ENCODE measurements at places on chromosomes 7 and 10.

DNA sequence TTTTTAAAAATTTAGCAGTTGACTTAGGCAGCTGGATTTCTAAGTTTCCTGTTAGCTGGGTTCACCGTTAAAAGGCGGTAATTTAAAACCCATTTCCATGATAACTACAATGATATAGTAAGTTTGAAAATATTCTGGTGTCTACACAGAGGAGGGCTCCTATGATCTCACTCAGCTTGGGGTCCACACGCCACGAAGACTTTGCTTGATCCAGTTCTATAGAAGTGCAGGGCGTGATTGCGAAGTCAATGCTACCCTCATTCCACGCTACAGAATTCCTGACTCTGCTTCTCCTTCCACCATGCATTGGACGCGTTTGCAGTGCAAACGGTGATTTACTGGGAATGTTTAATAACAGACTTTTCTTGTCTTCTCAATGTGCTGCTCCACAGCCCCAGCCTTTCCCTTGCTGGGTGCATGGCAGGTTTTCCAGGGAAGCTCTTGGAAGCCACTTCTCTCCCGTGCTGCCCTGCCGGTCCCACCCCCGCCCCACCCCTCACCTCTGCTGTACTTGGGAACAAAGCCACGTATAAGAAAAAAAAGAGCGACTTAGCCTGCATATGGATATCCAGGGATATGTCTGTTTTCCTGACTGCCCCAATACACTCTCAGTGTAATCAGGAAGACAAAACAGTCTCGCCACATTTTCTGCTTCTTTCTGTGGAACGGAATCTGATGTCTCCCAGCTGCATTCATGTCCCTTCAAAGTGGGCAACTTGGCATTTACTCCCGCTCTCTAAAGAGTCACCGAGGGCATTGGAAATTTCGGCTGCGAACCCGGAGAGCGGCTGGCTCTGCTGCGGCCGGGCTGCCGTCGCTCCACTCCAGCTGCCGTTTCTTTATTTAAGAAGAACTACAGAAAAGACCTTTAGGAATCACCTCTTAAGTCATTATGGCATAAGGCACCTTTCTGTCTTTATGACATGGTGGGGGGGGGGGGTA lies 434.4 kb upstream of the MGMT start:
- DNase-seq = no peak

GRCh38 chr7:4607311-4607729 lies 74.8 kb upstream of the FOXK1 start:
- no peak for DNase-seq

GRCh38 chr7:120645966-120646365 lies 212.0 kb downstream of the TSPAN12 start:
- DNase-seq = no peak

- DNase-seq = no peak
These were observed 268.9 kb downstream of the PLXDC2 start for GRCh38 chr10:20085115-20085514.

DNA sequence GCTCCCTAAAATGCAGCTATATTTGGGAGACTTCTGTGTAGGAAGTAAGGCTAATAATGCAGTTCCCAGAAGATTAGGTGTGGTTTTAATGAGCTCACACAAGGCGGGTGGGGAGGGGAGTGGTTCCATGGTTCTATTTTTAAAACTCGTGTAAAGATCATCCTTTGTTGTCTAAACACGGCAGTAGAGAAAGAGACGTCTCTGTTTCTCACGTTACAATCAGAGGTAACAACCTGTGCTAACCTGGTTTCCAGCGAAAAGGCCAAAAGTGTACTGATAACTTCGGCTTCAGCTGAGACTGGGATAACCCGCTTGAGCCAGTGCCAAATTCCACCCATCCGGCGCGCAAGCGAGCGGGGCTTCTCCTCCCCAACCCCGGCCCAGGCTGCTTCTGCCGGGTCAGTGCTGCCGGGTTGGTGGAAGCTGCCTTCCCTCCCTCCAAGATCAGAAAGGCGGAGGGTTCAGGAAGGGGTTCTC lies 2.5 kb upstream of the MAP3K8 start:
- DNase-seq = no peak

GRCh38 chr7:112452102-112452888 lies 2.0 kb downstream of the IFRD1 start:
- DNase-seq = no peak

GRCh38 chr10:52071814-52072213 lies 242.3 kb upstream of the DKK1 start:
- DNase-seq = no peak

DNA sequence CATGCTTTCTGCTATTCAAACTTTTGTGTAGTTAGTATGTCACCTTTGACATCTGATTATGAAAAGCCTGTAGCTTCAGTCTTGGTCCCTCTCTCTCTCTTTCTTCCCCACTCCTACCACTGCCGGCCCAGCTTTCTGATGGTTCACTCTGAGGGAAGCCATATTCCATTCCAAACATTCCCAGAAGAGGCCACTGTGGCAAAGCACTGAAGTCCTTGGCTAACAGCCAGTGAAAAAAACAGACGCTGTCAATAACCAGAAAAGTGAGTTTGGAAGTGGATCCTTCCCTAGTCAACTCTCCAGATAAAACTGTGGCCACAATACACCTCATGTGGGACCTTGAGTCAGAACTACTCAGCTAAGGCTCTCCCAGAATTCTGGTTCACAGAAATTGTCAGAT lies 950.7 kb upstream of the PHF14 start:
- DNase-seq = no peak

GRCh38 chr7:141664450-141664849 lies 37.5 kb downstream of the DENND11 start:
- no peak for DNase-seq

- no peak for DNase-seq
These were observed 819.3 kb upstream of the CELF2 start for GRCh38 chr10:10198363-10198762.

DNA sequence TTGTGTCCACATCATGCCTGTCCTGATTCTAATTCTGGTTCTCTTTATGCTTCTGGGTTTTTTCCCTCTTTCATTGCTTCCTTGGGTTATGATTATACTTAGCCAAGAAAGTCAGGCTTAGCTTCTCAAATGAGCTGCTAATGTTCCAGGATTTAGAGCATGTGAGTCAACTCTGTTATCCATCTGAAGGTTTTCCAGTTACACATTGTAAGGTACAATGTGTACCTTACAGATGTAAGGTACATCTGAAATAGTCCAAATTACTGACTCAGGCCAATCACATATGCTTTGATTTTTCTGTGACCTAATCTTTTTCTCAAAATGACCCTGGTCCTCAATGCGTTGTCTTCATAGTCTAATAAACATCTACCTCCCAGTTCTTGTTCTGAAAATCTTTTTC lies 13.3 kb upstream of the MIOS start:
- no peak for DNase-seq

- no peak for DNase-seq
These were observed 280.2 kb upstream of the PITRM1 start for GRCh38 chr10:3452683-3453361.

- no peak for DNase-seq
These were observed 306.2 kb downstream of the FRMD4A start for GRCh38 chr10:14024329-14025202.

DNA sequence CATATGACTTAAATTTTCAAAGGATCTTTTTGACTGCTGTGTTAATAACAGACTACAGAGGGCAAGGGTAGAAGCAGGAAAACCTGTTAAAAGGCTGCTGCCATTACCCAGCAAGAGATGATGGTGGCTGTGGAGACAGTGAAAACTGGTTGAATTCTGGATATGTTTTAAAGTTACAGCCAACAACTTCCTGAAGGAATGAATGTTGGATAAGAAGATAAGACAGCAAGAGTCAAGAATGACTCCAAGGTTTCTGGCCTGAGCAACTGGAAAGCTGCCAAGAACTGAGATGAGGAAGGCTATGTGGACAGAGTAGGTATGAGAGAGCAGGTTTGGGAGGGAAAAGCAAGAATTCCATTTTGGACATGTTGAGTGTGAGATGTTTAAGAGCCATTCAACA lies 19.1 kb downstream of the CNOT4 start:
- DNase-seq = no peak

DNA sequence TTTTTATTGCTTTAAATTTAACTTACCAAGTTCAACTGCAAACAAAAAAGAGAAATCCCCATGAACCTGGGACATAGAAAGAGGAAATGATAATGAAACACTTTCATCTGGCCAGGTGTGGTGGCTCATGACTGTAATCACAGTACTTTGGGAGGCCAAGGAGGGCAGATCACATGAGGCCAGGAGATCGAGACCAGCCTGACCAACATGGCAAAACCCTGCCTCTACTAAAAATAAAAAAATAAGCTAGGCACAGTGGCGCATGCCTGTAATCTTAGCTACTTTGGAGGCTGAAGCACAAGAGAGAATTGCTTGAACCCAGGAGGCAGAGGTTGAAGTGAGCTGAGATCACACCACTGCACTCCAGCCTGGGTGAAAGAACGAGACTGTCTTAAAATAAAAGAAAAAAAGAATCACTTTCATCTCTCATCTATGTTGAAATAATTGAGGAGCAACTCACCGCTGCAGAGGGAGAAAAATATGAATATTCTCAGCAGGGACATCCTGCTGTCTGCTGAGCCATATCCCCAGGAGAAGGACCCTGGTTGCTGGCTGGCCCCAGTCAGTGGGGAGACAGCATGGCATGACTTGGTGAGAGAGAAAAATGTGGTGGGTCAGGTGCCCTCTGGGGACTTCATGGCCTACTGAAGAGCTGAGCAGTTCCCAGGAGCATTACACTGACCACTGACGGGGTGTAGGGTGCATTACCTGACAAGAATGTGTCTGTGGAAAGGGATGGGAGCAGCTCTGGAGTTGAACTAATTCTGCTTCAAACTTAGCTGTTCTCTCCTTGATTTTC lies 22.8 kb upstream of the TARP start:
- DNase-seq = no peak

Data from T-helper 22 cell (primary cell).